Hippocampal formation (tissue), 2 donors: ENCODE measurements at places on chromosomes 1 and 21.
A peak's percentile ranks its signal among the peaks of the same experiment; 100 is the strongest.

DNA sequence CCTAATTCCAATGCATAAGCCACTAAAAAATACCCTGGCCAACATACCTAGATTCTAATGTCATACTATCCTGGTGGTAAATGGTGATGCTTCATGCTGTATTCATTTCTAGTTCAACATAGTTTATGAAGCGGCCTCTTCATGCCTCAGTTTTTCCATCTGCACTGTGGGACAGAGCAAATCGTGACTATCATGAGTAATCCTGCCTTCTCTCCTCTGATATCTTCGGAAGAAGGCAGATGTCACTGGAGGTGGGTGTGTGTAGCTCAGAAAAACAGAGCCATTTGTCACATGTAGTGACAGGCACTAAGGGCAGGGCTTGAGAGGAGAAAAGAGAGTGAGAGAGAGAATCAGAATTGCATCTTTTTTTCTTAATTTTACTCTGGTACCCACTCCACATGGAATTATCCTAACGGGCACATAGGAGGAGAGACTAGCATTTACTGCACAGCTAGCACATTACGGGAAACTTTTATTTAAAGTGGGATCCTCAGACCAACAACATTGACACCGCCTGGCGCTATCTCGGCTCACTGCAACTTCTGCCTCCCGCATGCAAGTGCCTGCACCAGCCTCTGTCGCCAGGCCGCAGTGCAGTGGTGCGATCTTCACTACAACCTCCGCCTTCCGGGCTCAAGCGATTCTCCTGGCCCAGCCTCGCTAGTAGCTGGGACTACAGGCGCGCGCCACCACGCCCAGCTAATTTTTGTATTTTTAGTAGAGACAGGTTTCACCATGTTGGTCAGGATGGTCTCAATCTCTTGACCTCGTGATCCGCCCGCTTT is 78.4 kb upstream of the KCNA3 start:
- DNase-seq: no peak

- no peak for DNase-seq
These were observed 4.5 kb downstream of the SH3GLB1 start for GRCh38 chr1:86708920-86709319.

DNA sequence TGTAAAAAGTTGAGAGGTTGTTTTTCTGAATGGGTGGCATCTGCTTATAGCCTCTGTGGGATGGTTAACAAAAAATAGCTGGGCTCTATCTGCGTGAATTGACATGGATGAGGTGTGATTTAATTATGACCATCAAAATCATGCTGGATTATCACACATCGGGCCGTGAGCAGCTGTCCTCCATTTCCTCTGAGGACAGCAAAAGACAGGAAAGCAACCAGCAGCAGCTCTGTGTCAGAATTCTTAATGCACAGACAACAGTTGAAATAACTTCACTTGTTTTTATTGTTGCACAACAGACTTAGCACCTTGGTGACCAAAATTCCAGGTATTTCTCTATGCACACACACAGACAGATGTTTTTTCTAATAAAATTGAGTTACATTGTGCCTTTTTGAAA is 54.5 kb upstream of the LAPTM5 start:
- DNase-seq: no peak

DNA sequence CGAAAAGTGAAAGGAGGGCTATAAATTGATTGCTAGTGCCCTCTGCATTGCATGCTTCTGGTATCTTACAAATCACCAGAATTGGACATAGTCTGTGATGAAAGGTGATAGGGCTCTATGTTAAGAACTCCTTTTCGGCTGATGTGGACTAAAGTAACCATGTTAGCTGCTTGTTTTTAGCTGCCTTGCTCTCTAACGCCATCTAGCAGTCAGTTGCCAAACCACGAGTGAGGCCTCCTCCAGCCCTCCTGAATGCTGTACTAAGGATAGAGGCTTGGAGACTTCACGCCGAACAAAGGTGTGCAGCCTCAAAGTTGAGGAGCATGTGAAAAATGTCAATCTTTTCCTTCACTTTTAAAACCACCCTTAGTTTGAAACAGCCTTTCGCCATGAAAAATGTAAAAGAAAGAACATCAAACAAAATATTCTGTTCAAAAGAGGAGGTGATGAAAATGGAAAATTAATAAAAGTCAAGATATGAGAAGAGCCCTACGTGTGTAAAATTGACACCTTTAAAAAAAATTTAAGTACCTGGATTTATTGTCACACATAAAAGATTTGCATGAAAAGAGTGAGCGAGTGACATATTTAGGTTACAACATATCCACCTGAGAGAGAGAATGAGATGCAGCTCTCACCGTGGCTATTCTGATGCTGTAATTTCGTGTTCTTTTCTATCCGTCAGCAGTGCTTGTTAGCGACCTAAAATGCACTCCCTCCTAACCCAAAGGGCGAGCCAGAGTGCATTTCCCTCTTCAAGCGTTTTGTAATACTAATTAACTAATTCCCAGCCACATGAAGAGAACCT is 8.1 kb downstream of the LRRC53 start:
- DNase-seq: peak; percentile 40

DNA sequence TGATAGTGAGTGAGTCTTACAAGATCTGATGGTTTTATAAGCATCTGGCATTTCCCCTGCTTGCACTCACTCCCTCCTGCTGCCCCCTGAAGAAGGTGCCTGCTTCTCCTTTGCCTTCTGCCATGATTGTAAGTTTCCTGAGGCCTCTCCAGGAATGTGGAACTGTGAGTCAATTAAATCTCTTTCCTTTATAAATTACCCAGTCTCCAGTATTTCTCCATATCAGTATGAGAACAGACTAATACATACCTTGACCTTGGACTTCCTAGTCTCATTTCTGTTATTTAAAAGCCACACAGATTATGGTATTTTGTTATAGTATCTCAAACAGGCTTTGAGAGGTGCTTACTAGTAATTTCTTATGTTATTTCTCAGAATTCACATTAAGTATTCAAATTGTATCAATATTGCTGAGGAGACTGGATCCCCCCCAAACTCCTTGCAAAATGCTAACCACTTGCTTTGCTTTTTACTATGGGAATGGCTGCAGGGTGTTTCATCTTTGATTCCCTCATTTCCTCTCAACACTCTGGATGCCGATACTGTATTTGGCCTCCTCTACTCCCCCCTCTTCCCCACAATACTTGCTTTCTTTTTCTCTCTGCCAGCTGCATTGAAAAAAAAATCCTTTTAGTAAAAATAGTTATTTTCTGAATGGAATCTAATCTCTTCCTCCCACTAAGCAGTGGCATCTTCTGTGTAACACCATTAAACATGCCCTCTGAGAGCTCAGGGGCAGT is 96.9 kb upstream of the WLS start:
- no peak for DNase-seq

- DNase-seq: no peak
These were observed 34.0 kb downstream of the C1orf198 start for GRCh38 chr1:230834292-230834691.

- DNase-seq: no peak
These were observed 50.5 kb upstream of the GFI1 start for GRCh38 chr1:92536980-92537884.

- no peak for DNase-seq
These were observed 4.0 kb downstream of the CD247 start for GRCh38 chr1:167514288-167514687.

GRCh38 chr21:42503711-42504110 is 7.7 kb upstream of the RSPH1 start:
- no peak for DNase-seq

- no peak for DNase-seq
These were observed 21.0 kb upstream of the CXADR start for GRCh38 chr21:17491716-17492414.

DNA sequence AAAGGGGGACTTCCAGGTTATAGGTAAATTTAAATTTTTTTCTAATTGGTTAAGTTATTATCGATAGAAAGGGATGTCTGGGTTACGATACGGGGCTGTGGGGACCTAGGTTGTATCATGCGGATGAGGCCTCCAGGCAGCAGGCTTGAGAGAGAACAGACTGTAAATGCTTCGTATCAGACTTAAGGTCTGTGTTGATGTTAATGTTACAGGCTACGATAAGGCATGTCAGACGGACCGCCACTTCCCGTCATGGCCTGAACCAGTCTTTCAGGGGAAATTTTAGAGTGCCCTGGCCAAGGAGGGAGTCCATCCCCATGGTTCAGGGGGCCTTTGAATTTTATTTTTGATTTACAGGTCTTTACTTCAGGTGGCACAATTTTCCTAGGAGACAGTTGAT is 16.7 kb downstream of the ABCG1 start:
- no peak for DNase-seq

DNA sequence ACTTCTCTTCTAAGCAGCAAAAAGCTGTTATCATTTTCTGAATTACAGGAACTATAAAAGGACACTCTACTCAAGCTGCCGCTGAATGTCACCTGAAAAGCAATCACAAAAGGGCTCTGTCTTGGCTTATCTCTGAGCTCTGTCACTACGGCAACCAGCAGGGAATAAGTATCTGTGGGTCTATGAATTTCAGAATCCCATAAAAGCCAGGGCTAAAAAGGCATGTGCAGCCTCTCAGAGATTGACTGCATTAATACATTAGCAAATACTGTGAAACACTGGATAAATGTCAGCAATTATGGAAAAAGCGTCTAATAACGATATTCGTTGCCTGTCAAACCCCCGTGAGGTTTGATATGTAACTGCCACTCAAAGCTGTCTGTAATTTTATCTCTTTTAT is 210.2 kb upstream of the DMRTA2 start:
- DNase-seq: no peak

GRCh38 chr1:109096120-109096519 is 5.6 kb downstream of the TMEM167B start:
- DNase-seq: no peak

GRCh38 chr1:80278936-80279335 is 1272.4 kb upstream of the ADGRL4 start:
- no peak for DNase-seq

DNA sequence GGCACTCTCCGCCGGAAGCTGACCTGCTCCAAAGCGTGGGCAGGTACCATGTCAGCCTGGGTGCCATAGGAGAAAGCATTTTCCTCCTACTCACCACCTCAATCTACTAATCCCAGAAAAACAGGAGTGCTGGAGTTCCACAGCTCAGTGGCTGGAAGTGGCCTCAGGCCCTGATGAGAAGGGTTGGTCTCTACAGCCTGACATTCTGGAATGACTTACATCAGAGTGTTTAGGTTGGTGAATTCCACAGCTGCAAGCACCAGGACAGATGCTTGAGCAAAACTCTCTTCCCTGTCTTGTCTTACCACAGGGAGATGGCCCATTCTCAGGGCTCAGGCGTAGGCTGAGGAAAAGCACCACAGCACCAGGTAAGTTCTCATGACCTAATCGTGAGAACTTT is 5.5 kb downstream of the SEC16B start:
- no peak for DNase-seq

DNA sequence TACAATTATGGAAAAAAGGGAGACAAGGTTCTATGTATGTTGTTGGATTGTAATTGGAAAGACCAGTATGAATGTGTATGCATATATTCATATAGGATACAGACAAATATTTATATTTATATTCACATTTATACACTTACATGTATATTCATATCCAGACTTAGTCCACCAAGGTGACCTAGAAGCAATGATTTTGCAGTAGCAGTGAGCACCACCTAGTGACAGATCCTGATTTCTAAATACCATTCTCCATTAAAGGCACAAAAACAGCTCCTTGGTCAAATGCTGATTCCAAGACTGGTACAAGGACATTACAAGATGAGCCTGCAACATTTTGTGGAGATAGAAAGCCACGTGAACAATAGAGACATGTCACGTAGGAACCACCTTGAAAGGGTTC is 153.4 kb downstream of the SDCCAG8 start:
- no peak for DNase-seq

GRCh38 chr21:42401154-42401553 is 2.5 kb upstream of the UBASH3A start:
- no peak for DNase-seq

DNA sequence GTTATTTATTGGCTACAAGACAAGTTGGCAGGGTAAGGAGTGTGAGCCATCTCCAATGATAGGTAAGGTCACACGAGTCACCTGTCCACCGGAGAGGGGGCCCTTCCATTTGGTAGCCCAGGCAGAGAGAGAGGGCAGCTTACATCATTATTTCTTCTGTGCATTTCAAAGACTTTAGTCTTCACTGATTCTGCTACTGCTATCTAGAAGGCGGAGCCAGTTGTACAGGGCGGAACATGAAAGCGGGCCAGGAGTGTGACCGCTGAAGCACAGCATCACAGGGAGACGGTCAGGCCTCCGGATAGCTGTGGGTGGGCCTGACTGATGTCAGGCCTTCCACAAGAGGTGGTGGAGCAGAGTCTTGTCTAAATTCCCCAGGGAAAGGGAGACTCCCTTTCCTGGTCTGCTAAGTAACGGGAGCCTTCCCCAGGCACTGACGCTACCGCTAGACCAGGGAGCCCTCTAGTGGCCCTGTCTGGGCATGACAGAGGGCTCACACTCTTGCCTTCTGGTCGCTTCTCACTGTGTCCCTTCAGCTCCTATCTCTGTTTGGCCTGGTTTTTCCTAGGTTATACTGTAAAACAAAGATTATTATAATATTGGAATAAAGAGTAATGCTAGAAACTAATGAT is 36.7 kb downstream of the ZNF695 start:
- no peak for DNase-seq

- no peak for DNase-seq
These were observed 210.6 kb downstream of the RHOU start for GRCh38 chr1:228945885-228946284.

- no peak for DNase-seq
These were observed 9.8 kb downstream of the ETV3L start for GRCh38 chr1:157089789-157090188.

DNA sequence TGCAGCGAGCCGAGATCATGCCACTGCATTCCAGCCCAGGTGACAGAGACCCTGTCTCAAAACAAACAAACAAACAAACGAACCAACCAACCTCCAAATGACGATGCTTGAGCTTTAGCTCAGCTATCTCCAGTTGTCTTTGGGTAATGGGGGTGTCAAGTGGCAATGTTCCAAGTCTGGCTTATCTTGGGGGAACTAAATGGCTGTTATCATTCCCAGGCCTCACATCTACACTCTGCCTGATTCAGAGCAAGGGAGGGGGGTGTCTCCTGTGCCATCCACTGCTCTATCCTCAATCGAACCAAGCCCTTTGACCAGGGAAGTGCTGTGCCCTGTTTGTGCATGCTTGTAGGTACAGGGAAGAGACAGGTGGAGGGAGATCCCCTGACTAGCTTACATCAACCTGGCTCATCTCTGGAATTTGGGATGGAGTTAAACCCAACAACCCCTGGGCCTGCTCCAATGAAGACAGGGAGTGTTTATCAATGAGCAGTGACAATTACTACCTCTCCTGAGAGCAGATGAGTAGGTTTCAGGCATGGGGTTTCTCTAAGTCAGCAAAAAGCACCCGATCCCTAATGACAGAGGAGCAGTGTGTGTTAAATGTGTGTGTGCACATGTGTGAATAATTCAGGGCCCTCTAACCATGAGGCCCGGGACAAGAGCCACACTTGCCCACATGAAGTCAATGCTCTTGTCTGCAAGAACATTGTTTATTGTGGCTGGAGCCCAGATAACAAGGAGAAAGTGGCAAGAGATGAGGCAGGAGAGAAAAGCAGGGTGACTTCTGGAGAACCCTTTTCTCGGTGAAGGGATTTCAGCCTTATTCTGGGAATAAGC is 20.3 kb upstream of the IL6R start:
- no peak for DNase-seq

- DNase-seq: peak; percentile 3
These were observed 515.1 kb upstream of the PTBP2 start for GRCh38 chr1:96206451-96206850.
